ENCODE measurements at places on chromosomes 7 and 10.

GRCh38 chr10:128137877-128138276 lies 11.7 kb upstream of the MKI67 start:
- no peak for DNase-seq

GRCh38 chr10:19888061-19888660 lies 71.9 kb downstream of the PLXDC2 start:
- no peak for DNase-seq

GRCh38 chr10:113303544-113304146 lies 249.2 kb upstream of the HABP2 start:
- DNase-seq = no peak

DNA sequence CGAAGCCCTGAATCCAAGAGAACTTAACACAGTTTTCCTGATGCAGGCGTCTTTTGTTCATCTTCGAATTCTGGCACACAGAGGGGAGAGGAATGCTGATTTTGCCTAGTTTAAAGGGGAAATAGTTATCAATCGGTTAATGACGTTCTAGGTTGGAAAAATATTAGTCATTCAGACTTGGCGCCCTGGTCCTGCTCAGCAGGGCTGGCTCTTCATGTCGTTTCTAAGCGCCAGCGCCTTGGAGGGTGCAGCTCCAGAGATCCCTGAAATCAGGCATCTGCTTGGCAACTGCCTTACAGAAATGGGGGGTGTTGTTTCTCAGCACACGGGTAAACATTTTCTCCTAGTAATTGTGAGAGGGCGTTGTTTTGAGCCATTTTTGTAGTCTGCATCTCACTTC lies 1.3 kb upstream of the PRTFDC1 start:
- DNase-seq = no peak

- no peak for DNase-seq
Measured at GRCh38 chr10:27019827-27020226, 80.5 kb downstream of the ANKRD26 start.

- DNase-seq = no peak
Measured at GRCh38 chr7:141640239-141640840, 61.6 kb downstream of the DENND11 start.

- no peak for DNase-seq
Measured at GRCh38 chr7:66296001-66296521, 90.9 kb downstream of the TPST1 start.

DNA sequence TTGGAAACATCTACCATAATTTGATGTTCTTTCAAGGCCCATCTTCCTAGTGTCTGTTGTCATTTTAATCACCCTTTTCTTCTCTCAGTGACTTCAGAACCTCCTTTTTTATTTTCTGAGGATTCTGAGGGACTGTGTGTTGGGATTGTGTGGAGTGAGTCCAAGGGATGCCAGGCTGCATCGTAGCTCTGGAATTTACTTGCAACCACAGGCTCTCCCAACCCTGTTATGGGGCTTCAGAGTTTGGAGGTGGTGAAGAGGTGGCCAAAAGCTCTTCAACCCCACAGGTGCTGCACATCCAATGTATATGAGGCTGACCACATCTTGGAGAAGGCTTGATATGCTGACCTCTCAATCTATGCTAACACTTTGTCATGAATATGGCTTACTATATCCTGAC lies 79.5 kb upstream of the GPR141 start:
- no peak for DNase-seq

DNA sequence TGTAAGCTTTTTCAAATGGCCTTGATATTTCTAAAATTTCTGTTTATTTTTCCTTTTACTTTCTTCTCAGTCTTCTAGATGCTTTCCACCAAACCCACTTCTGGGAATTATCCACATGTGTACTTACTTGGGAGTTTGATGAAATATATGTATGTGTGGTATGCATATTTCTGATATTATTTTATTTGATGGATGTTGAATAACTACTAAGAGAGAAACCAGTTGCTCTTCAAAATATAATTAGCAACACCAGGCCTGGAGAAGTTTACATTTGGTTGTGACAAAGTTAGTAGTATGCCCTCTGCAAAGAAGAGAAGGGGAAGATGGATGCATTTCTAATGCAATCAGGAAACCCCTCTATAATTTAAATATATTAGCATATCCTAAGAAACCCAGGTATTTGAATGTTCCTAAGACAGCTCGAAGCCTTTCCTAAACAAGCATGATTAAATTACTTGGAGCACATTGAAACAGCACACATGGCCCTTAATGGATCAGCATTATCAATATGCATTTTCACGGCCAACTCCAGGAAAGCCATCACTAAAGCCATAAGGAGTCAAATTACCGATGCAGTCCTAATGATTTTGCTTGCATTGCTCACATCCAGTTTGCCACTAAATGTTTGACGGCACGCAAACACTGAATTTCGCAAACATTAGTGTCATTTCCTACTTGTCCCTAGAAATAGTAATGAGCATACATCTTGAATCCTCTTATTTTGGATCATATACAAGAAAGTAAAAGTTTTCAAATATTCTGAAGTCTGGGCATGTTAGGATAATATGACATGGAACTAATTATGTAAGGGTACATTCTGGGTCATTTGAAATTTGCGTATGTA lies 393.8 kb downstream of the EXOC4 start:
- no peak for DNase-seq

GRCh38 chr7:137474540-137475026 lies 131.1 kb upstream of the PTN start:
- no peak for DNase-seq

- DNase-seq = no peak
Measured at GRCh38 chr7:130894909-130895750, 161.1 kb upstream of the KLF14 start.

- no peak for DNase-seq
Measured at GRCh38 chr7:86833360-86833759, 189.7 kb downstream of the GRM3 start.

DNA sequence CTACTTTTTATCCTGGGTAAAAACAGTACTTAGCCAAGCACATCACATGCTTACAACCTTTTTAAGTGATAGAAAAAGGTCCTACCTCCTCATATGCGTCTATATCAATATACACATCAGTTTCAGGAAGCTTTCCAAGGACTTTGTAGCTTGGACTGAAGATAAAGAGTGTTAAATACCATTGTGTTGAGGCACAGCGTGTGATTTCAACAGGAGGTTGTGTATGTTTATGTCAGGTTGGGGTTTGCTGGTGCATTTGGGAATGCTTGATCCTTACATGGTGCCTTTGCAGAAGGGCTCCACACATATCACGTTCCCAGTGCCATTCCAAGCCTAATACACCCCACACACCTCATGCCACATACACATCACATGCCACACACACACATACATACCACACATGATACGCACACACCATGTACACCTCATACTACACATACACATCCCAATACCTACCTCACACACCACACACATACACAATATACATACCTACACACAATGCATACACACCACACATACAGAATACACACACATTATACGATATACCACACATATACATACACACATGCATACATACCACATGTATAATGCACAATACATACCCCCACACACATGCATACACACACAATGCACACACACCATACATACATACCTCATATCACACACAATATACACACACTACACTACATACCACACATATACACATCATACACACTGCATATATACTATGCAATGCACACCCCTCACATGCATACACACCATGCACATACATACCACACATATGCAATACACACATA lies 33.1 kb downstream of the PSMC2 start:
- DNase-seq = no peak

DNA sequence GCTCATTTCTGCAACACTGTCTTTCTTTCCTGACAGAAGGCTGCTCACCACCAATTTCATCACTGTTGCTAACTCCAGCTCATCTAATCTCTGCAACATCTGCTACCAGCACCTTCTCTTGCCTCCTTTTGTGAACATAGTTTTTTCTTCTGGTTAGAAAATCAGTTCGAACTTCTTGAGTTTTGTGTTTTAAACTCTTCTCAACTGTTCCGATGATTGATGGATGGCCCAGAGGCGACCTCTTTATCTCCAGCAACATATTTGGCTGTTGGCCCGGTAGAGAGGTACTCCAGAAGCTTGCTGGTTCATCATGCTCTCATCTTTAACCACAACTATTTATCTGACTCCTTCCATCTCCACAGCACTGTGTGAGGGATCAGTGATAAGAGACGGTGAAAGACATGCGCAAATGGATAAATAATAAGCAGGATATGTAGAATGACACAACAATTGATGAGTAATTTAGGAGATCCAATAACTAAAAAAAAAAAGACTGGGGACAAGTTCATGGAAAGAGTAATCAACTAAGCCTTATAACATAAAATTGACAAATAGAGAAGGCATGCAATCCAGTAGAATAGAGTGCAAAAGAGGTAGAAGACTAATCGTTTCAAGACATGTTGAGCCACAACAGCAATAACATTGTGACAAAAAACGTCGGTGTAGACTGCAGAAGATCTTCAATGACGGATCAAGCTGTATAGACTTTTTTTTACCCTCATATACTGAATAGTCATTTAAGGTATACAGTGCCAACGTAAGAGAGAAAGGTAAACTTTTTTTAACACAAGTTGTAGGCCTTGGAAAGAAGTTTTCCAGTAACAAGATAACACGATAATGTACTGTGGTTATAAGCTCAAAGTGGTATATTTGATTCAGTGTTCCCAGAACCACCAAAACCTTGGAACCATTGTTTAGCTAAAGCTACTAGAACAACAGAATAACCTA lies 152.2 kb downstream of the CRPPA start:
- DNase-seq = no peak

- no peak for DNase-seq
Measured at GRCh38 chr7:132815696-132816311, 239.5 kb upstream of the PLXNA4 start.

DNA sequence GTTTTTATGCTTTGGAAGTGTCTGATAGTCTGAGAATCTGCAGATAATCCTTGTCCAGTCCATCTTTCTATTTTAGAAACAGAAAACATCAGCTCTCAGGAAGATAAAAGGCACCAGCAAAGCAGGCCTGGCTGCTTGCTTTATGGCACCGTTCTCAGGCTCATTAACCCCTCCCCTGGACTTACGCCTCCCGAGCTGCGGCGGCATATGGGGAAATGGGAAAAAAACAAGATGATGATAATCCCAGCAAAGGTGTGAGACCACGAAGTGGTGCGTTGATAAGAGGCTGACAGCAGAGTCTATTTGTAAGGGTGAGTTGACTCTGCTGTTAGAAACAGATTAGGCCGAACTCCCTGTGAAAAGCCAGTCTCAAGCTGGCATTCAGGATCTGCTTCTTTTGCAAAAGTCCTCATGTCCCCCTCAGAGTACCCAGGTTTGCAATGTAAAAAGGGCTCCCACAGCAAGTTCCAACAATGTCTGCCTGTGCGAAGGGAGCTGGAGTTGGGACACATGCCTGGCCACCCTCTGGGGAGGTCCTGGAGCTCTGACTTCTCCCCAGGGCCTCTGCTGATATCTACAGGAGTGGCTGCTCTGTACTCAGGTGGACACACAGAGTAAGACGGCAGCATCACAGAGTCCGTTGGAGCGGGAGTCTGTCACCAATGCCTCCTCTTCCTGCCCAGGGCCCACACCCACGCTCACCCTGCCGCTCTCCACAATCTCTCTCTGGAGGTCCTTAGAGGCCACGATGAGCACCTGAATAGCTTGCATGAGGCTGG lies 54.3 kb downstream of the SPDYE5 start:
- no peak for DNase-seq

DNA sequence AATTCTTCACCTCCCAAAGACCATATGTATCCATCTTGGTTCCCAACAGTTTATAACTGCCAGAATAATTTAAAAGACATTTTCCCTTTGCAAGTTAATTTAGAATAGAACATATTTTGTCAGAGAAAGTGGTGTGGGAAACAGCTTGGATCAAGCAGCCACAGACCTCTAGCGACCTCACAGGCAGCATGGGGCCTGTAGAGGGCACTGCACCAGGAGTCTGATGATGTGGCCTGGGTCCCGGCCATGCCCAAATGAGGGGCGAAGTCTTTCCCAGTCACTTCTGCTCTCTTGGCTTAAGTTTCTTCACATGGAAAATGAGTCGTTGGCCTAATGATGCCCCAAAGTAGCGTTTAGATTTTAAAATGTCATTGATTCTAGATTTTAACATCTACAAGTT lies 243.2 kb downstream of the SDK1 start:
- DNase-seq = no peak

DNA sequence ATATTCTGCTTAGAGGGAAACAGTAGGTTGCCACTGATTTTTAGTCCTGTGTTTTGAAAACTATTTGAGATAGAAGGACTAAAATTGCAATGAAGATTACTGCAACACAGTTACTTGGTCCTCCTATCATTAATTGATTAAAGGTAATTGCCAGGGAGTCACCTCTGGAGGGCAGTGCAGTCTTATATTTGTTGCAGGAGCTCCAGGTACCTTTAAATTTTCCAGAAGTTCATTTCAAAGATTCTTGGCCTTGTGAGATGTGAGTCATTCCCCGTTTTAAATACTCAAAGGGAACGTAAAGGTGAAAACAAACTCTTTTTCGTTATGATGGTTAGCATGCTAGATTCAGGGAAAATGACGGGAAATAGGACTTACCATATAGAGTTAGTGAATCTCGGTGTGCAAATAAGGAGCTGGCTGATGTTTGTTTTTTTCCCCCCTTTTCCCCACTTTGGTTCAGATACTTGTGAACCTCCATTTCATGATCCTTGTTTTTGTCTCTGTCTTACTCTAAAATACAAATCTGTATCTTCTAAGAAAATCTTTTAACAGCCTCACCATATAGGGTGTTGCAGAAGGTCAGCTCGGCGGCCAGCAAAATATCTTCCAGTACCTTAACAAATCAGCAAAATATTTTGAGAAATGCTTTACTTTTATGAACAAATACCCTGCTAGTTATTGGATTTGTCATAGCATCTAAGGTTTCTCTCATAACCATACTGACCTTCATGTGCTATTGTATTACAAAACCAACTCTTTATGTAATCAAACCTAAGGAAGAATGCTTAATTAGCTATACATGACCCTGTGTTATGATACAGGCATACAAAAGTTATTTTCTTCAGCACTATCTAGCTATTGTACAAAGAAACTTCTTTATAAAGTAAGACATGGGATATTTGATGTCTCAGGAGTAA lies 143.0 kb upstream of the HDAC9 start:
- DNase-seq = no peak

DNA sequence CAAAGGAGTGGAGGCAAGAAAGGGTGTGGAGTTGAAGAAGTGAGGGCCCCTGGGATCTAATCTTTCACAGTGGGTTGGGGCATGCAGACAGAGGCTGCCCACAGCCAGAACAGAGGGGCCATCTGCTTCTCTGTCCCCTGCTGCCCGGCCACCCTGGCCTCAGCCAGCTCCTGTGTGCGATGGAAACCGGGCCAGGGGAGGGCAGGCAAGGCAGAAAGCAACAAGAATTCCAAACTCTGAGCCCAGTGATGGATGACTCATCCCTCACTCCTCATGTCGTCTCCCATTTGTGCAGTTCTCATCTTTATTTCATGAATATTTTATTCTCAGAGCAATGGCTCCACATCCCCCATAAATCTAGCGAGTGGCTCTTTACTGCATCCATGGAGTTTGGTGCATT lies 757.1 kb downstream of the GRID1 start:
- DNase-seq = no peak

DNA sequence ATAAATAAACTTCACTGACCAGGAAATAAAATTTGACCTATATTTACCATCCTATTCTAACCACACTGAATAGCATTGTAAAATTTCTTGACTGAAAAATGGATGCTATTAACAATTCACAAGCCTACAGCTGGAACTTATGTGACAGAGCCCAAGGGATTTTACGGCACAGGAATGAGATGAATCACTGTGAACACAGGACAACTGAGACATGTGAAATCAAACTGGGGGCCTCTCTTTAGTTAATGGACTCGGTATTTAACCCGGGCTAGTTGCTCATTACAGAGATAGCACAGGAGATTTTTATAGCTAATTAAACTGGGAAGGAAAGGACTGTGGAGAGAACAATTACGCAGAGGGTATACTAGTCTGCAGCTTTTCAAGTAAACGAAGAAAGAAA lies 100.6 kb downstream of the MICU1 start:
- no peak for DNase-seq

Measured in stimulated activated CD4-positive, alpha-beta T cell treated with anti-CD3 and anti-CD28 coated beads, Interleukin-1b, Interleukin-23, amount 100 ng/mL, for 1 hour (primary cell).